ENCODE measurements at places on chromosomes 11 and 22.

- peak; percentile 34 for DNase-seq
Measured at GRCh38 chr11:14075118-14076078, 112.9 kb downstream of the SPON1 start.

DNA sequence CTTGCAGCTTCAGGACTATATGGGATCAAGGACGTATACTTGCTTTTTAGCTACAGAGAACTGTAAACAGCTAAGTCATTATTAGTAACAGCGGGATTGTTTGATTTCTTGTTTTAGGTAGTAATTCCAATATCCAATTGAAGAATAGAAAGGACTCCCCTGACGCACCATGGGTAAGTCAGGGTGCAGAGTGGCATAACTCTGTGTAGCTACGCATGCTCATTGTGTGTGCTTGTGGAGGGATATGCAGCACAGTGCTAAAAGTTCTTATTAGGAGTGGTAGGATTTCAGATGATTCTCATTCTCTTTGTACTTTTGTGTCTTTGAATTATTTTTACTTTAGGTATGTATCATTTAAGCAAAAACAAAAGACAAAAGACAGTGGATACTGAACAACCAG lies 7.7 kb upstream of the PEX26 start:
- DNase-seq: no peak

- DNase-seq: no peak
Measured at GRCh38 chr11:123956752-123957151, 13.1 kb upstream of the OR6T1 start.

GRCh38 chr22:37179622-37180420 lies 8.2 kb downstream of the C1QTNF6 start:
- DNase-seq: no peak

GRCh38 chr11:113287801-113288200 lies 26.6 kb upstream of the TTC12 start:
- DNase-seq: no peak

- no peak for DNase-seq
Measured at GRCh38 chr11:112661571-112661970, 299.6 kb upstream of the NCAM1 start.

GRCh38 chr11:73391665-73392064 lies 15.5 kb downstream of the RELT start:
- DNase-seq: no peak

DNA sequence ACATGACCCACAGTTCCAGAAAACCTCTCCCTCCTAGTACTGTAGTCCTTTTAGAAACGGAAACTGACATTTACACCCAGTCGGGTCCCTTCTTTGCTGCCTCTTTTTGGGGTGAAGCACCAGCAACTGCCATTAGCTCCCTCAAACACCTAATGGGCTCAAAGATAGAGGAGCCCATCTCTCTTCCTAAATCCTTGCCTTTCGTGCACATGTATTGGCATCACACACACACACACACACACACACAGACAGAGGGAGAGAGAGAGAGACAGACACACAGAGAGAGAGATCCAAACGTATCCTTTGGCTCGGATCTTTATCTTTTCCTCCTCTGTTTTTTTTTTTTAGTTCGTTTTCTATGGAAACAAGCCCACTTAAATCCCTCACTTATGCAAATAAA lies 716 bp downstream of the GRM5 start:
- DNase-seq: no peak

GRCh38 chr11:16839821-16840220 lies 101.4 kb downstream of the C11orf58 start:
- DNase-seq: no peak

DNA sequence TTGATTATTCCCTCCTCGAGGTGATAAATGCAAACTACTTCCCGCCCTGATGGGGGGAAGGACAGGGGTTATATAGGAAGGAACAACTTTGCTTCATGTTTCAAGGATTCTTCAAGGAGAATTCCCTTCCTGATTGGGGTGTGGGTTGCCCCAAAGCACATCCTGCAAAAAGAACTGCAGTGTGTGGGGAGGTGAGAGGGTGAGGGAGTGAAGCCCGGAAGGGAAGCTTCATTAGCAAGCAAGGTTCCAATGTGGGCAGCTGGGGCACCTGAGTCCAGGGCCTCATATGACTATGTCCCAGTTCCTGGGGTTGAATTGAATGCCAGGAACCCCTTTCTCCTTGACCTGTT lies 326.0 kb downstream of the MN1 start:
- DNase-seq: no peak

All from fibroblast of skin of left quadriceps (primary cell).